ENCODE measurements at places on chromosomes 2 and 18.

GRCh38 chr2:236175548-236176150 lies 7.5 kb upstream of the GBX2 start:
- peak; percentile 67 for DNase-seq

DNA sequence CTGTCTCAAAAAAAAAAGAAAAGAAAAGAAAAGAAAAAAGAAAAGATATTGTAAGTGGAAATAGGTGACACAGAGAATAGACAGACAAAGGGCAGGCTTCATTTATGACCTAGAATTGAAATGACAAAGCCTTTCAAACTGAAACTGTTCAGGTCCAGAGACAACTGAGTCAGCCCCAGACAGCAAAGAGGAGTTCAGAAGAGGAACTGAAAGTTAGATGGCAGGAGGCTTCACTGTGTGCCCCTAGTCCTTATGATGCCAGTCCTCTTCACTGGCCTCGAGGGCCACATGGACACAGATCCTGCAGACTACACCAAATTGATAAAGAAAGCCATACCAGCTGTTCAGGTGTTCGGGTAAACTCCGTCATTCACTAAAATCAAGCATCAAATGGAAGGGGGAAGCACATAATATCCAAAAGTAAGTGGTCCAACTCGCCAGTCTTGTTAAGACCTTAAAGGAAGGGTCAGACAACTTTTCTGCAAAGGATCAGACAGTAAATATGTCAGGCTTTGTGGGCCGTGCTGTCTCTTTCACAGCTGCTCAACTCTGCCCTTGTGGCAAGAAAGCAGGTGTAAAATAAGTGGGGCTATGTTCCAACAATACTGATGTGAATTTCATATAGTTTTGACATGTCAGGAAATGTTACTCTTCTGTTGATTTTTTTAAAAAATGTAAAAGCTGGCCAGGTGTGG lies 231.9 kb upstream of the MGAT5 start:
- no peak for DNase-seq

DNA sequence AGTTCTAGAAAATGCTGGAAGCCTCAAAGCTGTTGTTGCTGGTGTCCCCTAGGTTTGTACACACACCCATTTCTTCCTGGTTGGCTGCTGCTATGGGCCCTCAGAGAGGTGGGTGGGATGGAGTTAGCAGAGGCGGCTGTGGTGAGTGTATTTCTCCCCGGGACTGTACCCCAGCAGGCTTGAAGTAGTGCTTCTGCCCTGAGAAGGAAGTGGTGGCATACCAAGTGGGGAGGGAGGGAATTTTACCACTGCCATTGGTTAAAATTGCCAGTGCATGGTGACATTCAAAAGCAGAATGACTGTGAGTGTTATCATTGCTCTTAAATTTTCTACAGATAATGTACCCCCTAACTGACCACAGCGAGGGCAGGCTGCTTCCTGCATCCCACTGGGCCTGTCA lies 125.6 kb upstream of the CAPN13 start:
- DNase-seq: no peak

DNA sequence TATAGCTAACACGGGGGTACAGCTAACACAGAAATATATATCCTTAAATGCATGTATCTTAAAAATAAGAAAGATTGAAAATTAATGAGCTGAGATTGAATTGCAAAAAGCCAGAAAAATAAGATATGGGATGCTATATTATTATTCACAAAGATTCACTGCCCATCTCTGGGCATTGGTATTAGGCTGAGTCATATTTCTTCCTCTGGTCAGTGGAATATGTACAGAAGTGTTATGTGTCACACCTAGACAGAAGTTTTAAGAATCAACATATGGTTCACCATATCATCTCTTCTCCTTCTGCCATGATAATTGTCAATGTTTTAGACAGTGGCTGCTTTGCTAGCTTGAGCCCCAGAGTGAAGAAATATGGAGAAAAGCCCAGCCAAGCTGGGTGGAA lies 14.0 kb upstream of the MCFD2 start:
- no peak for DNase-seq

GRCh38 chr2:12720754-12721378 lies 4.1 kb downstream of the TRIB2 start:
- DNase-seq: no peak

GRCh38 chr2:25250331-25251070 lies 82.1 kb upstream of the POMC start:
- peak; percentile 73 for DNase-seq

- DNase-seq: no peak
Measured at GRCh38 chr2:188277786-188278185, 13.9 kb upstream of the GULP1 start.

GRCh38 chr2:142052220-142052863 lies 78.5 kb downstream of the LRP1B start:
- no peak for DNase-seq

DNA sequence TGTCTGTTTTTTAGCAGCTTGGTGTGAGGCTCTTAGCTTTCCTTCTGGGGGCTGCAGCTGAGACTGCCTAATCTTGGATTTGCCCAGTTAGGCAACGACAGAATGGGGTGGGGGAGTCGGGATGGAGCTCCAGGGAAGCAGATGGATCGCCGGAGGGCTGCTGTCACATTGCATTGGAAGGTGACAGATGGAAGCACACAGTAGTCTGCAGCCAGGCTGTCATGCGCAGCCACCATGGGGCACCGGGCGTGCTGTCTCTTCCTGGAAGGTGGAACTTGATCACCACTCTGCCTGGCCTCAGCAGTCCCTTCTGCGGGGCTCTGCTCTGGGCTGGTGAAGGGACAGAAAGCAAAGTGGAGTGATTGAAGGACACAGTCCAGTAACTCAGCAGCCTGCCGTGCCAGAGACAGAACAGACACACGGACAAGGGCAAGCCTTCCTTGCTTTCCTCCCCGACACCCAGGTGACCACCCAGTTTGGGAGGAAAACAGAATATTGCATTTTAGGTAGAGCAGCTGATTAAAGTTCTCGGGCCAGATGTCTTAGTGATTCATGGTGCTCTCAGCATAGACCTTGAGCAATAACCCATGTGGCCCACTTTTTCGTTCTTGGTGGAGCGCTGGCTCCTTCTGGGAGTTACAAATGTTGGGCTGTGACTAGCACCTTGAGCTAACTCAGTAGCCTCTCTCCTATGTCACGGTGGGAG lies 40.9 kb downstream of the RNF144A start:
- peak; percentile 40 for DNase-seq

- DNase-seq: no peak
Measured at GRCh38 chr2:16393500-16394071, 272.0 kb downstream of the CYRIA start.

DNA sequence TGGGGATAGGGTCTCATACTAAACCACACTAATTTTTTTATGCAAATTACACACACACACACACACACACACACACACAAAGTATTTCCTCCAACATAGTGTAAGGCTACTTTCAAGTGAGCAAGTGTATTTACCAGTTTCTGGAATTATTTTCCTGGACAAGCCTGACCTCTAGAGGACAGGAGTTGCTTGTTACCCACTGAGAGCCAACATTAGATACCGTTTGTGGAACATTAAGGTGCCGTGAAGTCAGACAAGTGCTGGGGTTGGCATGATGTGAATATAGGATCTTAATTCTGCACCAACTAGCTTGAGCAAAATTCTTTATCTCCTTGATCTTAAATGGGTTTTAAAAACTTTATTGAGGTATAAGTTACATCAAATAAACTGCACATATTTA lies 39.3 kb upstream of the SERPINB2 start:
- no peak for DNase-seq

DNA sequence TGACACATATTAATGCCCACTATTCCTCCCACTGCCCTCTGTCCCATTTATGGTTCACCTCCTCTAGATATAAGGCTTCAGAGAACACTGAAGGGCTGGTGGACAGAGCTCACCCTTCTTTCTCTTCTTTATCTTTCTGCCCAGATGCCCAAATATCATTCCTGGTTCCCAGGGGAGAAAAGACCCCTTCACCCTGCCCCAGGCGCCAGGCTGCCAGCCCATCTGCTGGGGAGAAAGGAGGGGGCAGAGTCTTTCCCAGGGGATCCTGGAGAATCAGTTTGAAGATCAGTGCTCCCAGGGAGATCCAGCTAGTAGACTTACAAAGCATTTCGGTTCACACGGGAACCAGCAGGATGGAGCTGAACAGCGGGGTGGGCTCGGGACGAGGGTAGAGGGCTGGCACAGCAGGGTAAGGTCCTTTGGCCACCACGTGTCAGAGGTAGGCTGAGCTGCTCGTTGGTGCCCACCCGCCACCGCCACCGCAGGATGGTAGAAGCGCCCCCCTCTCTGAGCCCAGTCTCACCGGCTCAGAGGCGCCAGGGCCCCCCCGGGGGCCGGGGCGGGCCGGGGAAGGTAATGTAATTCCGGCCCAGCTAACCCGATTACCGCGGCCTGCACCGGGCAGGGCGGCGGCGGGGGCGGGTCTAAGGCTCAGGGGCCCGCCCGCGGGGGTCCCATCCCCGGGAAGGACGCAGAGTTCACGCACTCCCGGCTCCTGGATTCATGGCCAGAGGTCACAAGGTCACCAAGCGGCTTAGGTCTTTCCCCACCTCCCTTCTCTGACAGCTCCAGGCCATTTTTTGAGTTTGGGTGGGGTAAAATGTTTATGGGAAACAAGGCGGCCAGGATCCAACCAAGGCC lies 1.3 kb upstream of the TLX2 start:
- no peak for DNase-seq

GRCh38 chr2:220226076-220226475 lies 598.6 kb downstream of the SLC4A3 start:
- DNase-seq: no peak

DNA sequence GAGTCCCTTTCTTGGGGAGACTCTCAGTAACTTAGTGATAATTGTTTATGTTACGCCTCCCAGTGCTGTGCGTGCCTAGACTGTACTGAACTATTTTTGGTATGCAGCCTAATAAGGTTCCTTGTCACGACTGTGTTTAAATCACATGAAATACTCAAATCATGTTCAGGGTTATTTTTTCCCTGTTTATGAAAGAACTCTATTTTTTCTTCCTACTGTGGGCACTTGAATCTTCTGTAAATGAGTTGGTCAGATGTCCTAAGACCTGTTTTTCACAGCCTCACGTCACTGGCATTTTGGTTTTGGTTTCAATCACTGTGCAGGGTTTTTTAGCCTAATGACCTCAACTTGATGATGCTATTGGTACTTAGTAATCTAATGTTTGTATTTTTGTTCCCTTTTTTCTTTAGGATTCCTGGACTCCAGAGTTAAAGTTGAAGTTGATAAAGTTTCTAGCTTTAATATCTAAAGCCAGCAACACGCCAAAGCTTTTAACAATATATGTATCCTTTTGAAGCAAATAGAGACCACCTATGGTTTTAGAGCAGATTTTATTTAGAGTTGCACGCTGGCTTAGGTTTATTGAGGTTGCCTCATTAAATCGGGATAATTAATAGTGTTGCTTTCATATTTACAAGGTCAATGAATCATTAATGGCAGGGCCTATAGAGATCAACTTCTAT lies 24.0 kb downstream of the ARMC9 start:
- DNase-seq: no peak

GRCh38 chr2:139622691-139623090 lies 842.5 kb upstream of the NXPH2 start:
- DNase-seq: no peak

- DNase-seq: no peak
Measured at GRCh38 chr2:96506907-96507240, 1.7 kb upstream of the NEURL3 start.

DNA sequence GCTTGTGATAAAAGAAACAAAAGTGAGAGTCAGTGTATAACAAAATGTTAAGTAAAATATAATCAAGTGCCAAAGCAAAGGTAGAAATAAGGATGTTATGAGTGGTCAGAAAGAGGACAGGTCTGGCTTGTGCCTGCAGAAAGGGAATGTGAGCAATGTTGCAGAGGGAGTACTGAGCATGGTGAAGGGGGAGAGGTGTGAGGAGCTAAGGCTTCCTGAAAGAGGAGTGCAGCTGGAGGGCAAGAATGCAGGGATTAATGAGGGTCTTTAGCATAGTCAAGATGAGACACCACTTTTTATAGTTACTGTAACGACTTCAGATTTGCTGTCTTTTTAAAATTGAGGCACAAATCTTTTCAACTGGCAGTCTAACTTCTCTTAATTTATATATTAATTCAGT lies 22.0 kb upstream of the FIGN start:
- peak; percentile 75 for DNase-seq

- no peak for DNase-seq
Measured at GRCh38 chr2:162365392-162365791, 21.5 kb downstream of the GCA start.

- DNase-seq: no peak
Measured at GRCh38 chr2:138237667-138238384, 263.7 kb upstream of the SPOPL start.

GRCh38 chr2:11938196-11938595 lies 191.8 kb downstream of the LPIN1 start:
- no peak for DNase-seq

DNA sequence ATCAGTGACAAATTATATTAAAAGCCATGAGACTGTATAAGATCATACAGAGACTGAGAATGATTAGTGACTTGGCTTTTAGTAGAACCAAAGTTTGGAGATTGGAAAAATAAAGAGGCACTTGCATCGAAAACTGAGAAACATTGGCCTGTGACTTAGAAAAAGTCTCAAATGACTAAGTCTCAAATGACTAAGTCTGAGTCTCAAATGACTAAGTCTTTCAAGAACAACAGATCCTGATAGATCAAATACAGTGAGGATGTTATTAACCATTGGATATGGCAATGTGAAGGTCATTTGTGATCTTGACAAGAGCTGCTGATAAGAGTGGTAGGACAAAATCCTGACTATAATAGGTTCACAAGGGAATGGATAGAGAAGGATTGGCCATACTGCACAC lies 135.5 kb upstream of the FANCL start:
- DNase-seq: no peak

GRCh38 chr2:86035883-86036668 lies 69.6 kb downstream of the POLR1A start:
- no peak for DNase-seq

GRCh38 chr2:2926009-2926857 lies 451.4 kb downstream of the EIPR1 start:
- peak; percentile 16 for DNase-seq

All from islet precursor cell (in vitro differentiated cells).